Foreskin fibroblast (primary cell): ENCODE measurements at places on chromosomes 1 and 21.

DNA sequence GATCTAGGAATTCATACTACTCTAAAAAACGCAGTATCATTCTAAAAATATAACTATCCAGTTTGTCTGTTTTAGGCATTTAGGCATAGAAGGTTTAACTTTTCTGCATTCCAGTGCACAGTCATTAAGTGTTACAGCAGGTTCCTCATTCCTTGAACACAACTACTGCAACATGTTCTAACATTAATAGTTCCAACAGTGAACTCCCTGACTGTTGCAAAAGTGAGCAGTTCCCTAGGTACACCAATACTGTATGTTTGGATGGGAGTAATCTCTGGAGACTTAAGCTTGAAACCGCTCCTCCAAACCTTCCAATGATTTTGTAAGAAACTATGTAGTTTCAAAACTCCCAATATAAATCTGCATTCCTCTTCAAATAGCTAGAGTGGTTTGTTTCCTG lies 46.2 kb downstream of the UCHL5 start:
- DNase-seq = no peak

- no peak for DNase-seq
Measured at GRCh38 chr1:174786760-174787159, 213.0 kb upstream of the CACYBP start.

GRCh38 chr1:241934866-241935265 lies 22.7 kb upstream of the BECN2 start:
- no peak for DNase-seq

GRCh38 chr1:91282695-91283420 lies 121.8 kb downstream of the HFM1 start:
- DNase-seq = peak; percentile 49

DNA sequence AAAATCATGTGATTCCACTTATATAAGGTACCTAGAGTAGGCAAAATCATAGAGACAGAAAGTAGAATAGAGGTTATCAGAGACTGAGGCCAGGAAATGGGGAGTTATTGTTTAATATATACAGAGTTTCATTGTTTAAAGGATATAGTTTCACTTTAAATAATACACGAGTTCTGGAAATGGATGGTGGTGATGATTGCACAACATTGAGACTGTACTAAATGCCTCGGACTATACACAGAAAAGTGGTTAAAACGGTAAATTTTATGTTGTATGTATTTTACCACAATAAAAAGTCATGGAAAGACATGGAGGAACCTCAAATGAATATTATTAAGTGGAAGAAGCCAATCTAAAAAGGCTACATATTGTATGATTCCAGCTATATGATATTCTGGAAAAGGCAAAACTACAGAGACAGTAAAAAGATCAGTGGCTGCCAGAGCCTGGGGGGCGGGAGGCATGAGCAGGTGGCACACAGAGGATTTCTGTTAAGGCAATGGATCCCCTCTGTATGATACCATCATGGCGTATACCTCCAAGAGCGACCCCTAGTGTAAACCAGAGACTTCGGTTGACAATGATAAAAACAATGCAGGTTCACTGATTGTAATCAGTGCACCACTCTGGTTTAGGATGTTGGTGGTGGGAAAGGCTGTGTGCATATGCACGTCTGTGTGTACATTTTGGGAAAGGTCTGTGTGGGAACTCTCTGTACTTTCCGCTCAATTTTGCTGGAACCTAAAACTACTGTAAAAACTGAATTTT lies 7.5 kb downstream of the C1orf198 start:
- no peak for DNase-seq

DNA sequence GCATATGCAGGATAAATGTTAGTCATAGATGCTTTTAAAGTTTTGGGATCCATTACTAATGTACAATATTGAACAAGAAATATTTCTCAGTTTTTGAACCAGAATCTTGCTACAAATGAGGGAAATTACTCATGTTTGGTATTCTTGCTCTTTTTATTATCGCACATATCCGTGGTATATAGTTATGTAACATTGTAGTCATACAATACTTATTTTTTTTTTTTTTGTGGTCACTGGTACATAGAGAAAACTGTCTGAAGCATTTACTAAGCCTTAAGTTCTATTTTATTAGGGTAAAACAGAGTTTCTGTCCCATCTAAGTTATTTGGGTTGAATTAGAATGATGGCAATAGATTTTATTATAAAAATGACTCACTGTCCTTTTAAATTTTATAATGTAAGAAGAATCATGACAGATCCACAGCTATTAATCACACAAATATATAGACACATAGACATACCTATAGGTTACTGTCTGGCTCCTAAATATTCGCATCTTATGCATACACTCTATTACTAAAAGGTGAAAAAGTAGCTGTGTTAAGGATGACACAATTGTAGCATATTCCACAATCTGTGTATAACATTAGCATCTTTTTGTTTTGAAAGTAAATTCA lies 18.0 kb upstream of the PRKAA2 start:
- peak; percentile 8 for DNase-seq

GRCh38 chr1:219529116-219529515 lies 83.8 kb downstream of the ZC3H11B start:
- no peak for DNase-seq

DNA sequence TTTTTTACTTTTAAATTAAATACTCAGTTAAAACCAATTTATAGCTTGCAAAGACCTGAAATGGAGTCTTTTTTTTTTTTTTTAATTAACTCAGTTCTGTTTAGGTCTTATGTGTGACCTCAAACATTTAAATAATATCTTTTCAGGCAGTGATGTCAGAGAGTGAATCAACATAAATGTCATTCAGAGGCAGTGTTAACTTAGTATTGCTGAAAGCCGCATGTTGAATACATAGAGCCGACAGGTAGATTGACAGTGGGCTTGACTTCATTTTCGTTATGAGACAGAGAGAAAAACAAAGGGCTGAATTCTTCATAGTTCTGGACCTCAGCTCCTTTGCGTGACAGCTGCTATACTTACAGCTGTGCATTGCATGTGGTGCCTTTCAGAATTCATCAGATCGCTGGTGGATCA lies 51.5 kb downstream of the PRDM2 start:
- DNase-seq = peak; percentile 30

DNA sequence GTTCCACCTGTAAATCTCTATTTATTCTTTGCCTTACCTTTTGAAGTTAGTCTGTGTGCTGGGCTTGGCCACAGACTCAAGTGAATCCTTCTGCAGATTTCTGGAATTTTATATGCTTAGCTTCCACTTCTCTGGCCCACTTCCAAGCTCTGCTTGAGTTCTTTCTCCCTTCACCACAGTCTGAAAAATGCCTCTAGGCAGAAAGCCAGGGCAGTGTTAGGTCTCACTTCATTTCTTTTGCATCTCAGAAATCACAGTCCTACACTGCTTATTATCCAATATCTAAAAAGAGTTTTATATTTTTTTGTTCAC lies 48.9 kb downstream of the INKA2 start:
- peak; percentile 87 for DNase-seq

DNA sequence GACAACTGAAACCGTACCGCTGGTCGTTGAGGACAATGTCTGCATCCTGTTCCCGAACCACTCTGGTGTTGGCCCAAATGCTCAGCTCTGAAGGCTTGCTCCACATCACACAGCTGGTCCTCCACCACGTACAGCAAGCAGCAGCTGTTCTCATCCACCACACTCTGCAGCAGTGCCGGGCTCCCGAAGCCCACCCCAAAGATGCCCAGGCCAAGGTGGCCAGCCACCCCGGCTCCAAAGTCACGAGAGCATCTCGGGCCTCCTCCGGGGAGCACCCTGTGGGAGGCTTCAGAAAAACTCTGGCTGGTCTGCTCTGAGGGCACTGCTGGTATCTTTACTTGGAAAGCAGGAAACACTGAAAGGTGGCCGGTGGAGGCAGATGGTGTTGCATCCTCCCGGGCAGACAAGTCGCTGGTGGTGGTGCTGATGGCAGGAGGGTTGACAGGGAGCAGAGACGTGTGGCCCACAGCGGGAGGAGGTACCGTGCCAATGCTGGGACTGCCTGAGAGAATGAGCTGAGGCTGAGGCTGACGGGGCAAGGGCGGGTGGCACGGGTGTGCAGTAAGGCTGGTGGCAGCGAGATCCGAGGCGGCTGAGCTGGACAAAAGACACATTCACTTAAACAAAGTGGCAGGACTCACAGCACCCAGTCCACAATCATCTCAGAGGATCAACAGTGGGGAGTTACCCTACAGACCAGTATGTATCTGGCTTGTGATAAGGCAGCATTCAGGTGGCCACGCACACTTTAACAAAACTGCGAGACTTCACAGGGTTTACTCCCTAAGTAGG lies 6.5 kb upstream of the CCDC27 start:
- DNase-seq = no peak

DNA sequence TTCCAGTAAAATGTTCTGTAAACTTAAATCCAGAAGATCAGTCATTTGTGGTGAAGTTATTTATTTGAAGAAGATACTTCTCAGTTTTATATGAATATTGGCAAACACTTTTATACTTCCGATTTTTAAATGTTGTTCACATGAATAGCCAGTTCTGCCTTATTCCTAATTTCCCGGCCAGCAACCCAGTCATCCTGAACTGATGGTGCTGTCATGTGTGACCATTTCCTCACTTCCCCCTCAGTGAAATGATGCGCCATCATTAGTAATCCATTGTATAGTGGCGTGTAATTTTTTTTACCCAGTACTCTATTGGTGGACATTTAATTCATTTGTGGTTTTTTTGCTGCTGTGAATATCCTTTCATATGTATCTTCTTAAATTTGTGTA lies 16.4 kb downstream of the GPSM2 start:
- no peak for DNase-seq

GRCh38 chr1:6093611-6094010 lies 47.9 kb downstream of the KCNAB2 start:
- DNase-seq = no peak

- peak; percentile 54 for DNase-seq
Measured at GRCh38 chr1:55888685-55889317, 673.6 kb upstream of the USP24 start.

- no peak for DNase-seq
Measured at GRCh38 chr1:46589529-46589928, 14.5 kb downstream of the MKNK1 start.

- no peak for DNase-seq
Measured at GRCh38 chr1:57826535-57826934, 402.7 kb upstream of the DAB1 start.

DNA sequence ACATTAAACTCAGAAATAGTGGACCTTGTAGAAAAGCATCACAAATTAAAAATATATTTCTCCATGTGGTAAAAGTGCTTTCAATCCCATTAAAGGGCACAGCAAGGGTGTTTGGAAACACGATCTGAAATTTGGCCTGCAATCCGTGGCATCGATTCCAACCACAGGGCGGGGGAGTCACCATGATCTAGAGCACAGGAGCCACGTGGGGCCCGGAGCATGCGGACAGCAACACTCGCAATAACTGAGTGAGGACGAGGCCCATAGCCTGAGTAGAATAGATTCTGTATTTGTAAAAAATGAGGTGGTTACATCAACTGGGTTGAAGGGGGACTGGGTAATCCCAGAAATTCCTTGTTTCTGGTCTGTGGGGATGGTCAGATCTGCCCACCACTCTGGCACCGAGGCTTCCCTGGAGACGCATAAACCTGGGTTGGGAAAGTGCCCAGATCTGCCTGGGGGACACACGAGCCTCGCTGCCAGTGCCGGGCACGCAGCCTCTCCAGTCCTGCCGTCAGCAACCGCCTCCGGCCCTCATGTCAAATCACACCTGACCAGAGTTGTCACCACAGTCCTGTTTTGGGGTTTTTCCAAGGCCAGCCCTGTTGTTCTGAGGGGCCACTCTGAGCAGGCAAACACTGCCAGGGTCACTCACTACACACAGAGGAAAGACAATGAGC lies 104.3 kb downstream of the PGBD5 start:
- DNase-seq = no peak

- DNase-seq = peak; percentile 25
Measured at GRCh38 chr1:99728494-99729235, 37.8 kb downstream of the FRRS1 start.

DNA sequence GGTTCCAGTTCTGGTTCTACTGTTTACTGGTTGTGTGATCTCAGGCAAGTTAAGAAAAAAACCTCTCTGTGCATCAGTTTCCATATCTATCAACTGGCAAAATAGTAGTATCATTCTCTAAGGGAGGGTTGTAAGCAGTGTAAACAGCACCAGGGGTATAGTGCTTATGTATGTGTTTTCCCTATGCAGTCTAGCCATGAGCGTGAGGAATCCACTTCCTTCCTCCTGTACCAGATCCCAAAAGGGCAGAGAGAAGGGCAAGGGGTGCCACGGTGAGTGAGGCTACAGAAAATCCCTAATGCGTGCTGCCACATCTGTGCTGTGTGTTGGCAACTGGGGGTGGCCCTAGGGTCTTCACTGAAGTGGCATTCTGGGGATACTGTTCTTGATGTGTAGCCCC lies 18.4 kb upstream of the RNF19B start:
- no peak for DNase-seq

DNA sequence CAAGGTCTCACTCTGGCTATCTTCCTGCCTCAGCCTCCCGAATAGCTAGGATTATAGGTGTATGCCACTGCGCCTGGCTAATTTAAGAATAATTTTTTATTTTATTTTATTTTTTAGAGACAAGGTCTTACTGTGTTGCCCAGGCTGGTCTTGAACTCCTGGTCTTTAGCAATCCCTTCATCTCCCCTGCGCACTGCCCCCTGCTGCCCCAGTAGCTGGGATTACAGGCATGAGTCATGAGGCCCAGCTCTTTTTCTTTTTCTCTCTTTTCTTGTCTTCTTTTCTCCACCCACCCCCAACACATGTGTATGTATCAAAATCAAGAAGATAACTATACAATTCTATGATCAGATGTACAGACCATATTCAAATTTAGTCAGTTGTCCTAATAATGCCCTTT lies 87.2 kb downstream of the PEX14 start:
- DNase-seq = no peak

GRCh38 chr21:41254090-41254700 lies 62.4 kb upstream of the FAM3B start:
- DNase-seq = peak; percentile 6

DNA sequence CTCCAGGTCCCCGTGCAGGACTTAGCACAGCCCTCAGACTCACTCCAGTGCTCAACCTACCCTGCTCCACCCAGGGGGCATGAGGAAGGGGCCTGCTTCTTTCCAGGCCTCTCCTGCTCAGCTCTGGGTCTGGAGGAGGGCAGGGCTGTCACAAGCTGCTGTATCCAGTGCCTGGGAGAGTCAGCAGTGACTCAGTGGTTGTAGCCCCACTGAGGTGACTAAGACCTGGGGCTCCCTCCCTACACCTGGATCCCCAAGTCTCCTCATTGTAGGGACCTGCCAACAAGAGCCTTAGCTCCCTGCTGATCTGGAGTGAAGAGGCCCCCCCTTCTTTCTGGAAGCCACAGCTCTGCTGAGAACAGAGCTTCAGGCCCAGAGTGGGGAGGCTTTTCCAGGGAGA lies 36.1 kb upstream of the FAM131C start:
- DNase-seq = no peak

GRCh38 chr1:189775343-189775742 lies 702.3 kb downstream of the BRINP3 start:
- DNase-seq = peak; percentile 19

- peak; percentile 51 for DNase-seq
Measured at GRCh38 chr1:163672976-163673758, 351.4 kb downstream of the NUF2 start.

DNA sequence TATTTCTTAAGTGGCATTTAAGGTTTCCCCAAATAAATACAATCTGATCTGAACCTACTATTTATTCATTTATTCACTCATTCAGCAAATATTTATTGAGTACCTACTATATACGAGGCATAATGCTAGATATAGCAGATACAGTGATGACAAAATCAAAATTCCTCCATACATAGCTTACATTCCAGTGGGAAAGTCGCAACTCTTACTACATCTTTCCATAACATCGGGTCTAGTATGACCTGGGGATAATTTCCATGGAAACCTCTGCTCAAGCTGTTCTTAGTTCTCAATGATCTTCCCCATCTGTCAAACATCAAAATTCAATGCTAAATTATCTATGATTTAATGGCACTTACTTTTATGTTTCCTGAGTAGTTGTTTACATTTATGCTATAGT lies 70.8 kb upstream of the PRKACB start:
- no peak for DNase-seq
